Stimulated activated CD4-positive, alpha-beta T cell treated with anti-CD3 and anti-CD28 coated beads, Interleukin-1b, Interleukin-23, amount 100 ng/mL, for 1 hour (primary cell): ENCODE measurements at places on chromosomes 11 and 22.

- DNase-seq: no peak
Observed at GRCh38 chr11:79393362-79394043, 47.3 kb downstream of the TENM4 start.

DNA sequence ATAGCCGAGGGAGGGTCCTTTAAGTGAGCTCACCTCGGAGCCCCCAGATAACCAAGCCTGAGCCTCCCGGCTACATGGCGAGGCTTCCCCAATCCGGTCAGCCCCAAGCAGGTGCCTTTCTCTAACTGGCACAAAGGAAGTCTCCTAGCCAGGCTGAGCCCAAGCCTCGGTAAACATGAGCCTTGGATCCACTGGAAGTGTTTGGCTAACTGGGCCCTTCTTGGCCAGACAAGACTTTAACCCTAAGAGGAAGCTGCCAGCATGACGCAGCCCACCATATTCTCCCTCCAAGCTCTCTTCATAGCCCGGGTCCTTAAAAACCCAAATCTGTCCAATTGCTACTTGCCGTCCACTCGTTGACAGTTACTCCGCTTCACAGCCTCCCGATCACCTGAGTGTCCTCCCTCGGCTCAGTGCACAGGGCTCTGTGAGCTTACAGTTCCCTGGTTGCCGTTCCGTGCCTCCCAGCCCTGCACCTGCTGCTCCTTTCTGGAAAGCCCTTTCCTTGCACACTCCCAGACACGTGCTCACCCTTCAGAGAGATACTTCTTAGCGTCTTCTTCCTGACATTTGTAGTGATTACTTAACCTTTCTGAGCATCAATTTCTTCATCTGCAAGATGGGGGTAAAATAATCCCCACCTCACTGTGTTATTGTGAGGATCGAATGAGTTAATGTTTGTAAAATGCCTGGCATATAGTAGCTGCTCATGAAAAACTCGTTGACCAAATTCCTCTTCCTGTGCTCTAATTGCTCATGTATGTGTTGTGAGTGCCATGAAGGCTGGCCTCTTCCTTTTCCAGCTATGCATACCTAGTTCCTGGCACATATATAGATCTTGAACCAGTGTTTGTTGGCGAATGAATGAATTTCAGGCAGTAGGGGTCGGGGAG, 25.6 kb downstream of the TXN2 start:
- no peak for DNase-seq

GRCh38 chr11:120169981-120170698, 32.2 kb upstream of the TRIM29 start:
- no peak for DNase-seq

DNA sequence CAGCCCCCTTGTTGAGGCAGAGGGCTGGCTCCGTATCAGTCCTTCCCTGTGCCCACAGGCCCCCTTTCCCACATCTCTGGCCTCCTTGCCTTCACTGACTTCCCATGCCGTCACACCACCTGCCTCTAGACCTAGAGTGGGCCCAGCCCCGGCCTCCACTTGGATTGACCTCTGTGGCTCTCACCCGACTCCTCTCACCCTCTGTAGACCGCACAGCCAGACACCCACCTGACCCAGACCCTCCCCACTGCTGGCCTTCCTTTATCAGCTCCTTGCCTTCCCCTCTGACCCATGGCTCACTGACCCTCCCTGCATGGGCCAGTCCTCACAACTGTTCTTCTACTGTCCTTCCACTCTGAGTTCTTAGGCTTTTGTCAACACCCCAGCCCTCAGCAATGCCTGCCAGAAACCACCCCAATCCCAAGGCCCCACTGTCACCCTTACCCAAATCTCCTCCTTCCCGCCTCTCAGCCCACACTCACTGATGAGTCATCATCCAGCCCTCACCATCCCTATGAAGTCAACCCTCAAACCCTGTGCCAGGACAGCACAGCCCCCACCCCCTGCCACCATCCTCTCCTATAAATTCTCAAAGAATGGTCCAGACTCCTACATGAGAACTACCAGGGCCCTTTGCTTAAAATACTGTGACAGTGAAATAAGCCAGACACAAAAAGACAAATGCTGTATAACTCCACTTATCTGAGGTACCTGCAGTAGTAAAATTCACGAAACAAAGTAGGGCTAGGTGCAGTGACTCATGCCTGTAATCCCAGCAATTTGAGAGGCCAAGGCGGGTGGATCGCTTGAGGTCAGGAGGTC, 53.4 kb downstream of the SCGB1A1 start:
- no peak for DNase-seq

GRCh38 chr11:70201882-70202861, 924 bp upstream of the FADD start:
- no peak for DNase-seq

- no peak for DNase-seq
Observed at GRCh38 chr22:42868751-42869251, 11.7 kb upstream of the ARFGAP3 start.

- DNase-seq: no peak
Observed at GRCh38 chr11:15967166-15967565, 389.2 kb downstream of the SOX6 start.

DNA sequence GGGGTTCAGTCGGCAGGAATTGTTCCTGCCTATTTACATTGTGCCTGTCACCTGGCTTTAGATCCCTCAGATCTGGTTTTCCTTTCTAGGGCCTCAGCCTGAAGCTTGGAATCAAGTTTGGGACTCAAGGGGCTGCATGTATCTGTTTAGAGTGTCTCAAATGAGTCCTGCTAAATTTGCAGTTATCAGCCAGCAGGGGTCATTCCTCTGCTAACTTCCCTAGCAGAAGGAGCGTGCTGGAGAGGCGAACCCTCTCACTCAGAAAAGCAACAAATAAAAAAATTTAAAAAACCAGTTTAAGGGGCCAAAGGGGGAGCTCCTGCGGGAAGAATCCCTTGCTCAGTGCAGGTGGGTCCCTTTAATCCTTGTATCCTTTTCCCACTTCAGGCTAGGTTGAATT, 1220.2 kb downstream of the JRKL start:
- no peak for DNase-seq

DNA sequence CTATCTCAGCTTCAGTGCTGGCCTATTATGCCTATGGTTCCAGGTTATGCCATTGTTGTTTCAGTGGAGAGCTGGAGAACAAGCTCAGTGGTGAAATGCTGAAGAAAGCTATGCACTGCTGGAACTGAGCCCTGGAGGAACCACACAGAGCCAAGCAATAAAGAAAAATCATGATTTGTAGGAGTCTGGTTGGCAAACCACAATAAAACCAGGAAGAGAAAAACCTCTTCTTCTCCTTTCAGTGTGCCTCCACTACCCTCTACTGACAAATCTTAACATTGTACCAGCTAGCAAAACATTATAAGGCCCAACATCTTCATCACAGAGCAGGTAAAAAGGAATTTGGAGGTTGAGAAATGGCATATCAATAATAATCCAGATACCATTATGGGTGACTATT, 5.3 kb downstream of the OR51F2 start:
- DNase-seq: no peak

DNA sequence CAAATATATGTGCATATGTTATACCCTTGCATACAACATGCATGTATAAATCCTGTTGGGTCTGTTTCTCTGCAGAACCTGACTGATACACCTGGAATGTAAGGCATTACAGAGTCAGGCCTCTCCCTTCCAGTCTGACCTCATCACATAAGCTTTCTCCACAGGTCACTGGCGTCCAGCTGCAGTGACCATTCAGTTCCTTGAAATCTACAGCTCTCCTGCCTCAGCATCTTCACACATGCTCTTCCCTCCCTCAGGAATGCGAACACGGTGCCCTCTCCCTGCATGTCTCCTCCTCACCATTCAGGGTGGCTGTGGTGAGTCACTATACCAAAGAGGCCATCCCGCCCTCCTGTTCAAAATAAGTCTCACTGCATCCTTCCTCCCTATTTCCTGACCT, 657.8 kb upstream of the B3GAT1 start:
- DNase-seq: no peak

- no peak for DNase-seq
Observed at GRCh38 chr11:59957094-59957493, 6.7 kb upstream of the OOSP4A start.

- DNase-seq: no peak
Observed at GRCh38 chr11:1618231-1618630, 3.7 kb downstream of the KRTAP5-4 start.

DNA sequence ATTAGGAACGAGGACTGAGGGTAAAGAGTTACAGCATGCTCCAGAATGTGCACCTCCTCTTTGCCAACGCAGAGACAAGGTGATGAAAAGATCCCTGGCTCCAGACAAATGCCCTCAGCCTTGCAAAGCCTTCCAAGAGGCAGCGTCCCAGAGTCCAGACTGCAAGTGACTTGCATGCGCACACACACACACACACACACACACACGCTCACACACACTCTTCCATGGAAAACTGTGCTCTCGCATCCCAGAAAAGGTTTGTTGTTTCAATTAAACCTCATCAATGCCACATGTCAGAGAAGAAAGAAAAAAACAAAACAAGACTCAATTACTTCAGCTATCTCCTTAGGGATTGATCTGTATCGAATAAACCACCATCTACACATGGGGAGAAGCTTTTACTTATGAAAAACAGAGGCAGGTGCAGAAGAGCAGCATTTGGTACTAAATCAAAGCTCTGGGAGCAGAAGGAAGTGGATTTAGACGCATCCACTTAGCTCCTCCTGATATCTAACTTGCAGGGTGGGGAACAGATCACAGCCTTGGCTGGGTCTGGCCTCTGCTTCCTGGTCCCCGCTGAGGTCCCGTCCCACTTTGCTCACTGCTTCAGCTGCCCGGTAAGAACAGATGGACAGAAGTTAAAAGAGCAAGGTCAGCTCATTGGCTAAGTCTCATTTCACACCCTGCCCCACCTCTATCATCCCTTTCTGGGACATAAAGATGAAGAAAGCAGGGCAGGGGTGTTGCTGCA, 249.8 kb upstream of the BLID start:
- no peak for DNase-seq

- DNase-seq: no peak
Observed at GRCh38 chr11:131666006-131666405, 295.6 kb downstream of the NTM start.

GRCh38 chr11:37107415-37107814, 509.4 kb upstream of the RAG2 start:
- no peak for DNase-seq

DNA sequence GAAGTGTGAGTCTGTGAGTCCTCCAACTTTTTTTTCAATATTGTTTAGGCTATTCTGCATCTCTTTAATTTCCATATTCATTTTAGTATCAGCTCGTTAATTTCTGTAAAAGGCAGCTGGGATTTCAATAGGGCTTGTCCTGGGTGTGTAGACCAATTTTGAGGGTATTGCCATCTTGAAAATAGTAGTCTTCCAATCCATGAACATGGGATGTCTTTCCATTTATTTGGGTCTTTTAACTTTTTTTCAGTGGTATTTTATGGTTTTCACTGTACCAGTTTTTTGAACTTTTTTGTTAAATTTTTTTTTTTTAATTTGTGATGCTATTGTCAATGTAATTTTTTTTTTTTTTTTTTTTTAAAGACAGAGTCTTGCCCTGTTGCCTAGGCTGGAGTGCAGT, 79.5 kb downstream of the ARHGAP8 start:
- DNase-seq: no peak

- DNase-seq: no peak
Observed at GRCh38 chr11:18523084-18523483, 3.7 kb downstream of the TSG101 start.

DNA sequence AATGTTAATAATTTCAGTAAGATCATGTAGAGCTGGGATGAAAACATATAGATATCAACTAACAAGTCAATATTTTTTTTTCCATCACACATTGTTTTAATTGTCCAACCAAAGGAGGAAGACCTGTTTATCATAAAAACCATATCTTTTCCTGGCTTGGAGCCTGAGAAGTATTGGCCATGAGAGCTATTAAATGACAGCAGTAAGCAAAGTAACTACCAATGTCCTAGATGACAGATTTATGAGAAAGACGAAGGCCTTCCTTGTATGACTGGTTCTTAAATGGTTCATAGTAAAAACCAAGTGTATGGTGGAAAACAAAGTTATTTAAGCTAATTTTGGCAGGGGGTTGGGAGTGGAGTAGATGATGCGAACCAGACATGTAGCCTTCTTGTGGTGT, 1147.1 kb upstream of the TENM4 start:
- no peak for DNase-seq

DNA sequence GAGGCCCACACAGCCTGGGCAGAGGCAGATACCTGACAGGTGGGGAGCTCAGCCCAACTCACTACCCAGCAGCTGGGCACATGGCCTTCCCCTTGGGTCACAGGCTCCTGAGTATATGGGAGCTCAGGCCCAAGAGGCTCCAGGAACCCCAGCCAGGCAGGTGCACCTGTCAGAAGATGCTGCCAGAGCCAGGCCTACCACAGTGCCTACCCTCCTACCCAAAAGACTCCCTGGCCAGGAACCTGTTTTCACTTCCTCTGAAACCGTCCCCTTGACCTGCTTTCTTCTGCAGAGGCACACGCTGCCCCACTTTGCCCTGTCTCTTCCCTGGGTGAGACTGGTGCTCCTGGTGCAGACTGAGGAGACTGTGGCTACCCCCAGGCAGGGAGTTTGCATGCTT, 2.9 kb downstream of the CHID1 start:
- no peak for DNase-seq

GRCh38 chr11:68051191-68052136, 12.6 kb downstream of the TCIRG1 start:
- no peak for DNase-seq

- no peak for DNase-seq
Observed at GRCh38 chr11:58564231-58564630, 11.4 kb downstream of the LPXN start.

DNA sequence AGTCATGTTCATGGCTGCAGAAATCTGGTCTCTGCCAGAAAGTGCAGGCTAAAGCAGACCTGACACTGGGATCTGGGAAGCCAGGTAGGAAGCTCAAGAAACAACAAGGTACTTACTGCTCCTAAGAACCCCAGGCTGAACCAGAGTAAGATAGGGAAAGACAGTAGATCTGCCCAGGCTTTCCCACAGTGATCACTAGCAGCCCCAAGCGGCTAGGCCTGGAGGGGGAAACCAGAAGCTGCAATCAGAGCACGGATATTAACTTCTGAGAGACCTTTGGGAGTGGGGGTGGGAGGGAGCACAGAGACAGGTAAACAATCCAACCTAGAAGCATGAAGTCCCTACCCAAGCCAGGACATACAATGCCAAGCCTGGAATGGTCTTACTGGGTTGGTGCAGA, 135.2 kb upstream of the C11orf58 start:
- no peak for DNase-seq

- no peak for DNase-seq
Observed at GRCh38 chr11:8356721-8357504, 93.2 kb upstream of the LMO1 start.

DNA sequence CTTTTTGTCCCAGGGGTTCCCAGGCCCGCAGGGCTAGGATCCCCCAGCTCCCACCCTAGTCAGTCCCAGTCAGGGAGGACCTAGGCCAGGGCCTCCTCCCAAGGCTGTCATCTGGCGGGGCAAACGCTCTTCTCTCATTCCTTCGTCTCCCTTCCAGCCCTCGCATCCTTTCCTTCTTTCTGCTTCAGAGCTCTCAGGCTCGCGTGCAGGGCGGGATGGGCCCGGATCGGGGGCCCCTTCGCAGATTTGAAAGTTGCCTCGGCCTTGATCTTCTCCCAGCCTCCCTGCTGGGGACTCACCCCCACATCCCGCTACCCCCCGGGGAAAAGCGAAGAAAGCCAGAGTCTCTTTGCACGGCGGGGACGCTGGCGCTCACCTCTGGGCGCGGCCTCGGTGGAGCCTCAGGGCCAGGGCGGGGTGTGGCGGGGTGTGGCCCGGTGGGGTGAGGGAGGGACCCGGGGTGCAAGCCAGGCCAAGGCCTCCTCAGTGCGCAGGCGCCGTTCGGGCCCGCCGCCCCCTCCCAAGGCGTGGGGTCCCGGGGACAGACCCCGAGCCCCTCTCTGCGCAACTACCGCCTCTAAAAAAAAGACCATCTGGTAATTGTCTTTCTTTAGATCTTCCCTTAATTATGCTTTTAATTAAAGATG, 14.8 kb upstream of the PAX6 start:
- DNase-seq: no peak
